ENCODE measurements at places on chromosomes 7 and 10. TPM values are rescaled to one million over a fixed set of nuclear protein-coding genes. Genes with fewer than 3 reads are reported as not detected.

GRCh38 chr10:29370097-29371092 is 81.5 kb downstream of the LYZL1 start:
- peak; percentile 81 for DNase-seq

DNA sequence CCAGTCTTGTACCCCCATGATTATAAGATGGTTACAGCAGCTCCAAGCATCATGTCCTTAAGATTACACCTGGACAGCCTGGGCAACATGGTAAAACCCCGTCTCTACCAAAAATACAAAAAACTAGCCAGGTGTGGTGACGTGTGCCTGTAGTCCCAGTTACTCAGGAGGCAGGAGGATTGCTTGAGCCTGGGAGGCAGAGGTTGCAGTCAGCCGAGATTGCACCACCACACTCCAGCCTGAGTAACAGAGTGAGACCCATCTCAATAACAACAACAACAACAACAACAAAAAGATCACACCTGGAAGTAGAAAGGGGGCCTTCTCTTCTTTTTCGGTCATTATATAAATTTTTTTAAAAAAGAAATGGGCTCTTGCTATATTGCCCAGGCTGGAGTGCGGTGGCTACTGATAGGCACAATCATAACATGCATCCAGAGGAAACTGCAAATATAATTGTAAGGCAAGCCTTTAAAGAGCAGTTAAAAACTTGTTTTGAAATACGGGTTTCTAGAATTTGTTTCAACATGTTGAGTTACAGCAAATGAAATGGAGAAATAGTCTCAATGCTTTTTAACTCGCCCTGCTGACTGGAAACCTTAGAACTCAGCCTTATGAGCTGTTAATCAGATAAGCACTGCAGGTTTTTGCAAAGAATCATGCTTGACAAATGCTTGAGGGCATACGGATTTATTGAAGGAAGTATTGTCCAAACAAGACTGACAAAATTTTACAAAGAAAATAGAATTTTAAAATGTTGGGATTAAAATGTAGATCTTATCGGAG is 4.7 kb upstream of the ENTPD7 start:
- peak; percentile 28 for DNase-seq

DNA sequence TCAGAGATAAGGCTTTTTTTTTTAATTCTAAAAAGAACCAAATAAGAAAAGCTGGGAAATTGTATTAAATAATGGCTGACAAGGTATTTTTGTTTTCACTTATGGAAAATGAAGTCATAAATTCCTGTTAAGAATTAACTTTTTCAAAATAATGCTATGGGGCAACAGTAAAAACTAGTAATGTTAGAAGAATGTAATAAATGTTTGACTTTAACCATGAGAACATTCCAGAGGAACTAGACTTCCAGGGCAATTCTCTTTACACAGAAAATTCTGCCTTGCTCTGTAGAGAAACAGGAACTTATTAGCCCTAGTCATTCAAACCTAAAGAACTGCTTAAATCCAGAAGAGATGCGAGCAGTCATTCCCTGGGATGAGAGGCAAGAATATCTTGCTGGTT is 571.1 kb downstream of the IPMK start:
- no peak for DNase-seq

GRCh38 chr10:100882671-100883311 is 30.0 kb upstream of the SLF2 start:
- DNase-seq = peak; percentile 90

GRCh38 chr10:76291175-76291574 is 859.8 kb downstream of the LRMDA start:
- DNase-seq = no peak

GRCh38 chr10:89203237-89203636 is 3.9 kb downstream of the CH25H start:
- DNase-seq = no peak

- no peak for DNase-seq
Measured at GRCh38 chr10:123259791-123260190, 105.6 kb downstream of the BUB3 start.

DNA sequence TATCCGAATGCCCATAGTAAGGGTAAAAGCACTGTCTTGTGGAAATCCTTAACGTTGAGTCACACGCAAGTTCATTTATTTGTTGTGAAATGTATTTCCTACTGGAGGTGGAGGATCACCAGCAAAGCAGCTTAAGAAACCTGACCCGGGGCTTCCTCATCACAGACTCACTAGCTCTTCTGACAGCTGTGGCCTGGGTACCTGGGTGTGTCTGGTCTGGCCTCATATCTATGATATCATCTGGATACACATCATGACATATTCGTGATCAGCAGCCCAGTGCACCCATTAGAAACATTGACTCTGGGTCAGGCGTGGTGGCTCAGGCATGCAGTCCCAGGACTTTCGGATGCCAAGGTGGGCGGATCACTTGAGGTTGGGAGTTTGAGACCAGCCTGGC is 8.8 kb downstream of the DRGX start:
- DNase-seq = no peak

GRCh38 chr7:116234517-116235200 is 24.3 kb downstream of the TES start:
- no peak for DNase-seq

DNA sequence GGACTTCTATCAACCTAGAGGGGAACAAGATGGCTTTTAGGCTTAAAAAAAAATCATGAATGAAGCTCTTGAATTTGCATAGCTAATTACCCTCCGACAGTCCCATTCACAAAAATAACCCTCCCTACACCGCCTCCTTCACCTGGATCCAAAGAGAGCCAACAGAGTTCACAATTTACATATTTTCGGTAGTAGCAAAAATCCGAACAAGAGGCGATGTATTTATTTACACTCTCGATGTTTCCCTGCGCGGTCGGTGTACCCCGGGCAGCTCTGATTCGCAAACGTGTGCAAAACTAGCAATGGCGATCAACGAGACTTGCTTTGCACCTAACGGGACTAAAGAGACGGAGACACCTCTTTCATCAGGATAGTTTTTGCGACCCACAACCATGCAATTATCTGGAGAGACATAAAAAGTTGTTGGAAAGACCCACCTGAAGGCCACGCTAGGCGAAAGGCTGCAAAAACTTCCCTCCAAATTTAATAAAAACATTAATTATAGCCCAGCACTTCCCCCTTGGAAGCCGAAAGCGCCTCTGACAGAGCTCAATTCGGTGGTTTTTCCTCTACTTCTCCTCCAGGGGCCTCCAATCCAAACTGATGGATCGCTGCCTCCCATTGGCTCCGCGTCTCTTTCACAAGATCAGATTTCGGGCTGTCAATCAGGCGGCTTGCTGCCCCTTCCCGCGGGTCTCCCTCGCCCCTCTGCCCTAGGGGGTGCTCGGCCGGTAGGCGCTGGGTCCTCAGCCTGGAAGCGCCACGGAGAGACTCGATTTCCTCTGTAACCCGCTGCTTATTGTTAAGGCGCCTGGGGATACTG is at the start of gene ETV1:
TSS of gene ETV1 (minus strand) at position 541 of the 823 bp plus-strand sequence. CDS start 614 bp downstream, outside the sequence.
- peak; percentile 93 for DNase-seq

- no peak for DNase-seq
Measured at GRCh38 chr10:69862882-69863530, 61.3 kb downstream of the COL13A1 start.

GRCh38 chr10:77577666-77578229 is 59.9 kb downstream of the KCNMA1 start:
- peak; percentile 51 for DNase-seq

- no peak for DNase-seq
Measured at GRCh38 chr7:105585850-105586500, 4.7 kb upstream of the EFCAB10 start.

GRCh38 chr10:97532935-97533671 is 34.4 kb downstream of the UBTD1 start:
- peak; percentile 67 for DNase-seq

GRCh38 chr7:149773446-149774236 is at the start of gene ZNF467:
TSS of gene ZNF467 (minus strand) at chr7:149773588. CDS start at chr7:149771032, 2,556 bp downstream.
- peak; percentile 74 for DNase-seq

DNA sequence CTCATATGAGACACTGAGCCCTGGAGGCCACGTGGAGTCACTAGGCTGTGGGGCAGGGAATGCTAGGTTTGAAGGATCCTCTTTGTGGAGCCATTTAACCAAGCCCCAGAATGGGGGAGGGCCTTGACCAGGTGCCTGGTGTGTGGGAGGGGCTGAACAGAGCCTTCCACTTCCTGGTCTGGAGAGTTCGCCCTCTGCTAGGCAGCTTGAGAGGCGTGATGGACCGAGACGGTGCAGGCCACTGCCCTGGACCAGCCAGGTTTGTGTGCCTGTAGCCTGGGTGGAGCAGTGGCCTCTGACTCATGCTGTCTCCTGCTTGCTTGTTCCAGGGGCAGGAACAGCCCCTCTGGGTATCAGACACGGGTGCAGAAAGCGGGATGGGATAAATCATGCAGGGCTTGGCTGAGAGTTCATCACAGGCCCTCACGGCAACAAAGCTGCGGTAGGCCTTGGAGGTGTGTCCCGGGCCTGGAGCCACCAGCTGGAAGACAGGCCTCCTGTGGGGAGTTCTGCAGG is 27.4 kb downstream of the ADAMTS14 start:
- DNase-seq = no peak

DNA sequence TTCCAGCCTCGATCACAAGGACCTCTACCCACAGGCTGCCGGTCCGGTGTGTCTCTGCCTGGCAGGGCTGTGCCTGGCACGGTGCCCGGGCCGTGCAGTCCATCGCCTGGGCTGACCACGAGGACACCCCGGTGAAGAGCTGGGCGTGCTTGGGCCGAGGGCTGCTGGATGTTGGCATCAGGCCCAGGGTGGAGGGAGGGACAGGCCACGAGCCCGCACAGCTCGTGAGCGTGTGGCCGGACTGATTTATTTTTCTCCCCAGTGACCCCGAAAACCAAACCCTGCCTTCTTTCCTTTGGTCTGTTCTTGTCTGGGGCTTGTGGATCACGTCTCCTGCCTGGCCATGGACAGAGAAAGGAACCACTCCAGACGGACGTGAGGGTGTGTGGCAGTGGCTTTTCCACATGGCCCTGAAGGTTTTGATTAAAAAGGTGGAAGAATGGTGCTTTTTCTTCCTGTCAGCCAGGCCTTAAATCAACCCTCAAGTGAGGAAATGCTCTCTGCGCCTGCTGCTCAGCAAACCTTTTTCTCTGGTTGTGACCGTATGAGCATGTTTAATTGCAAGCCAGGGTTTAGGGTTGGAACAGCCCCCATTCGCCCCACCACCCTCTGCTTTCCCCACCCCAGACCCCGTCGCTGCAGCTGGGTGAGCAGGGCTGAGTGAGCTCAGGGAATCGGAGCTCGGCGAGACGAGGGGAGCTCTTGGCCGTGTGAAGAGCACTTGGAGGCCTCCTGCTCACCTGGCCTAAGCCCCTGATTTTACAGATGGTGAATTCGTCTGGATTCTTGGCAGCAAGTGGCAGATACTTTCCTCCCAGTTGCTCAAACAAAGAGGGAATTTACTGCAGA is 130.1 kb downstream of the RGS10 start:
- peak; percentile 85 for DNase-seq

GRCh38 chr10:71577345-71577744 is 142.2 kb downstream of the C10orf105 start:
- DNase-seq = no peak

DNA sequence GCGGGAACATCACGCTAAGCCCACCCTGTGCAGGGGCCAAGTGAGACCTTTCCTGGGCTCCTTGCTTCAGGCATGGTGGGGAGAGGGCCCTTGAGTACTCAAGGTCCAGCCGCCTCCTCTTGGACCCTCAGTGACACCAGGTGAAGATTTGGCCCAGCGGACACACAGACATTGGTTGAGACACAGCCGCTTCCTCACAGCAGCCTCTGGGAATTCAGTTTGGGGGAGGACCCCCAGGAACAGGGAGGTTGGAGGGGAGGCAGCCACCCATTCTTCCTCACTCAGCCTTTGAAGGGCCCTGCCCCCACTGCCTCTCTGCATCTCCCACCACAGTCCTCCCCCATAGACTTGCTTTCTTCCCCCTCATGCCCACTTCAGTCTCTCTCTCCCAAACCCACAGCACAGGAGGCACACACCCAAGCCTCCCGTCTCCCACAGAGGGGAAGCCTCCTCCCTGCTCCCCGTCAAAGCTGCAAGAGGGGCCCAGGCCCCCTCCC is 31.9 kb downstream of the ANXA8 start:
- DNase-seq = no peak

GRCh38 chr7:13188922-13189321 is 501.5 kb downstream of the ARL4A start:
- no peak for DNase-seq

DNA sequence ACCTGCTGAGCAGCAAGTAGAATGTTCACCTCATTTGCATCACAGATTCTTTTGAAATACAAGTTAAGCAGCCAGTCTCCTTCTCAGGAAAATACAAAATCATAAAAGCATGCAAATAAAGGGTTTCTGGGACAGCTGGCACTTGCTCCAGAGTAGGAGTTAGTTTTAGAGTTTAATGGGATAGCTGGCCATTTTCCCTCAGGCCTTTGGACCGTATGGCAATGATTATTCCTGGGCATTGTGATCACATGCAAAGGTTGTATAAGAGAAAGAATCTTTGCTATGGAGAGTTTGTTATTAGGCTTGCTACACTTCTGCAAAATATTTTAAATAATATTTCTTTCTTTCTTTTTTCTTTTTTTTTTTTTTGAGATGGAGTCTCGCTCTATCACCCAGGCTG is 240.8 kb downstream of the CDK14 start:
- DNase-seq = no peak

DNA sequence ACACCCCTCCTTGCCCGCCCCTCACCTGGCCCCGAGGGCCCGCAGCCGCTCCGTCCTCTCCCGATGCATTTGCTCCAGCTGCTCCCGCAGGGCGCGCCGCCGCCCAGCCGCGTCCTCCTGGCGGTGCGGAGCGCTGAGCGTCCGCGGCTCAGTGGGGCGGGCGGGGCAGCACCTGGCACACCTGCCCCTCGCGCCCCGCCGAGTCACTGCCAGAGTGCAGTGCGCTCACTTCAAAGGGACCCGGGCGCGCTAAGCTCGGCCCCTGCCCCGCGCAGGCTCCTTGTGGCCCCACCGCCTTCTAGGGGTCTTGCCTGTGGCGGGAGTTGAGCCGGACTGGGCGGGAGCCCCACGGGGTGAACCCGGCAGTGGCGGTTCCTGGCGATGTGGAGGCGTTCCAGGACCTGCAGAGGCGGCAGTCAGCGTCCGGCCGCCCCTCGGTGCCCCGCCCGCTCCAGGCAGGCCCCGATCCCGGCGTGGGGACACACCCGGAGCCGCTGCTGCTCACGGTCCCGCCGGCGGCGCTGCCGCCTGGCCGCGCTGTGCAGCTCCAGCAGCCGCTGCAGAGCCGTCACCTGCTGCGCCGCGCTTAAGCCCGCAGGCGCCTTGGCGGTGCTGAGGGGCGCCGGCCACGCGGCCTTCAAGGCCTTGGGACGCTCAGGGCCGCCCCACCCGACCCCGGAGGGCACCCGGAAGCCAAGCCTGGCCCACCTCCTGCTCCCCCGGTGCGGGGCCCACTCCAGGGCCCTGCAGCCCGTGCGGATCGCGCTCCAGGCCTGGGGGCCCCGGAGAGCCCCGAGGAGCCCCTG is 6.7 kb downstream of the ATP6V1F start:
- DNase-seq = peak; percentile 68

GRCh38 chr7:11567571-11567970 is 264.4 kb downstream of the THSD7A start:
- DNase-seq = no peak

- DNase-seq = no peak
Measured at GRCh38 chr10:85524001-85524666, 842.5 kb downstream of the GRID1 start.

The SUN3 gene
- total RNA-seq = not detected

The KIAA1217 gene
- 36.0 TPM for total RNA-seq

The IQUB gene
- total RNA-seq = 1.2 TPM

The TWNK gene
- 6.6 TPM for total RNA-seq

The ADIRF gene
- 13.2 TPM for total RNA-seq

The GBX1 gene
- not detected for total RNA-seq

The NFKB2 gene
- total RNA-seq = 19.8 TPM

The PTN gene
- total RNA-seq = 85.1 TPM

The CRYGN gene
- not detected for total RNA-seq

The SFTPA1 gene
- not detected for total RNA-seq

The ANKIB1 gene
- 43.7 TPM for total RNA-seq

The RBP3 gene
- total RNA-seq = not detected

The MRPS16 gene
- total RNA-seq = 60.2 TPM
